Liver (tissue), 10 donors: ENCODE measurements at places on chromosomes 3 and 15.

GRCh38 chr15:74845208-74845568, 2.2 kb upstream of the ULK3 start:
- no peak for DNase-seq

- DNase-seq, result no peak
Observed at GRCh38 chr3:127787071-127787490, 35.2 kb downstream of the MGLL start.

- DNase-seq, result no peak
Observed at GRCh38 chr15:83854950-83855707, 201.2 kb downstream of the ADAMTSL3 start.

DNA sequence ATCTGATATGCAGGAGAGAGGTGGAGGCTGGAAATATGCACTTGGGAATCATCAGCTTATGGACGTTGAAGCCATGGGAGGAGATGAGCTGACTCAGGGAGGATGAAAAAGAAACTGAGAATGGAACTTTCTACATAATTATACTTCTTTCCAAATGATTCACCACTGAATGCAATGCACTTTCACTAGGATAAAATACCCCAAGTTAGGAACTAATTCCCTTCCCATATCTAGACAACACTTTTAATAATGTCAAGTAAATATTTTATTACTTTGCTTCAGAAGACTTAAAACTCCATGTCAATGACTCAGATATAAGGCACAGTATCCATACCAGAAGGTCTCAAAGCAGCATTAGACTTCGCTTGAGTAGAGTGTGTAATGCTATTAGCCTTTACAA, 24.2 kb downstream of the NPTN start:
- no peak for DNase-seq

DNA sequence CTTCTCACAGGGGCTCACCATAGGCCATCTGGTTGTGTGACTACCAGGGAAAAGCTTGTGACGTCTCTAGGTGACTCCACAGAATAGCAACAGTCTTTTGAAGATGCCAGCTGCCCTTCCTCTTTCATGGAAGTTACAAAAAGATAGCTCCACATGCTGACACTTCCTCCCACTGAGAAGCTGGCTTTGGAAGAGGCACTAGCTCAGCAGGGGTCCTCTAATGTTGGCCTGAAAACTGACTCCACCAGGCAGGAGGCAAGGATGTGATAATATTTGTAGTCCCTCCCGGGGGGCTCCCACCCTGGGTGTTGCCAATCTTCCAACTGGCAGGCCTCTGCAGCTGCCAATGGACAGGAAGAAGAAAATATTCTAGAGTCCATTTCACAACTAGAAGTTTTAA, 343.5 kb downstream of the NEK10 start:
- DNase-seq, result no peak

DNA sequence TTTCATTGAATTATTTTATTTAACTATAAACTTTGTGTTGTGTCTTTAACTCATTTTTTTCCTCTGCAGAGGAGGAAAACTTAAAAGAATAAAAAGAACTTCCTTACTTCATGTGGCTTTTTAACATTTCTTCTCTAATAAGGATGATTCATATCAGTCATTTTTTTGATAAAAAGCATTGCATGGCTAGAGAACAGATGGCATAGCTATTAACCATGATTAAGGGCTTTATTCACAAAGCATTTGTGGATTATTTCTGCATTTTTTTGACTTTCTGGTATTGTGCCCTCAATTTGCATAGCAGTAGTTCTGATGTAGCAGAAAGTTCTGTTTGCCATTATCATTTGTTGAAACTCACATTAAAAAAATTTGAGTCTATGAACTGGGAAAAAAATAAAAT, 540.8 kb downstream of the SI start:
- no peak for DNase-seq

DNA sequence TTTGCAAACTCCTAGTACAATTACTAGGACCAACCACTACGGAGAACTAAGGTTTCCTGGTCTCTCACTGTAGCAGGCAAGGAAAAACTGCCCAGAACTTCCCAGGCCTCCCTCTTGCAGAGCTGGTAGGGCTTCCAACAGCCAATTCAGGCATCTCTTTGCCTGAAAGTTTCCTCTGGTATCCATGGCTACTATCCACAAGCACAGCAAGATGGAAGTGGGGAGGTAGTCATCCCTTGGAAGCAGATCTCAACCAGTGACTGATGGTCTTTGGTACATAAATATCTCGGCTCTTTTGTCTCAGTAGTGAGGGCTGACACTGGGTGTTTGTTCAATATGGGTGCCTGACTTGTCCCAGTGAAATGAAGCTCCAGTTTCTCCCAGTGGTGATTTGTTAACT, 201.3 kb upstream of the MRPL3 start:
- no peak for DNase-seq

DNA sequence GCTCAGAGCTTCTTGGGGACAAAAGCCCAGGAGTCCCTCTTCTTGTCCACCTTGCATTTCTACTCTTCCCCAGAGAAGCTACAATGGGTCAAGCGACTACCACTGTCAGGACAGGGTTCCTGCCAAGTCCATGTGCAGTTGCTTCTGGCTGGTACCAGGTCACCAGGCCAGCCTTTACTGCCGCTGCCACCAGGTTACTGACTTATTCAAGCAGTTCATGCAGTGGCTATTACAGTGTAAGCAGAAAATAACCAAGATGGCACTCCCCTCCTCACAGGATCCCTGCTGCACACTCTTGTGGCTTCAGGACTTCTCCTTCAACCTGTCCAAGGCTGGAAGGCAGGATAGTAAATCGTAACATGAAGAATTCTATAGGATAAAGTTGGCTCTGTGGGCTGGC, 42.1 kb downstream of the CTDSPL start:
- DNase-seq, result no peak

DNA sequence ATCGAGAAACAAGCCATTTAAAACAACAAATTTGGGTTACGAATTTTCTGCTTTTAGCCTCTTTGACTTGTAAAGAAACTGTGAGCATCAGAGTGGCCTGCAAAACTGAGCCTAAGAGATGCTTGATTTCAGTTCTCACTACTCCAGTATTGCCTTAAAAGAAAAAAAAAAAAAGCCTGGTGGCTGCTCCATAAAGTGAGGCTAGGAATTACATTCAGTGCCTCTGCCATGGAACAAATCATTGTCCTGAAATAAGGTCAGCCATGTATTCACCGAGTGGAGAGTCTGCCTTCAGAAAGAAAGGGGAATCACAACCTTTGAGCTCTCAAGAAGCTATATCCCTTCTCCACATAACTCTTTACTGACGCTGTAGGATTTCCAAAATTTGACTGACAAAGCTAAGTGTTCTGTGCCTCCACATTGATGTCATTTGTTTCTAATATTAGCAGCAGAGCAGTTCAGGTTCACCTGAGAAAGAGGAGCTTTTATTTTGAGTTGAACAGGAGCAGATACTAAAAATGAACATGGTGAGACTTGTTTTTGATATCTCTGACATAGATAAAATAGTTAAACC, 137.3 kb downstream of the SSR3 start:
- DNase-seq, result no peak

DNA sequence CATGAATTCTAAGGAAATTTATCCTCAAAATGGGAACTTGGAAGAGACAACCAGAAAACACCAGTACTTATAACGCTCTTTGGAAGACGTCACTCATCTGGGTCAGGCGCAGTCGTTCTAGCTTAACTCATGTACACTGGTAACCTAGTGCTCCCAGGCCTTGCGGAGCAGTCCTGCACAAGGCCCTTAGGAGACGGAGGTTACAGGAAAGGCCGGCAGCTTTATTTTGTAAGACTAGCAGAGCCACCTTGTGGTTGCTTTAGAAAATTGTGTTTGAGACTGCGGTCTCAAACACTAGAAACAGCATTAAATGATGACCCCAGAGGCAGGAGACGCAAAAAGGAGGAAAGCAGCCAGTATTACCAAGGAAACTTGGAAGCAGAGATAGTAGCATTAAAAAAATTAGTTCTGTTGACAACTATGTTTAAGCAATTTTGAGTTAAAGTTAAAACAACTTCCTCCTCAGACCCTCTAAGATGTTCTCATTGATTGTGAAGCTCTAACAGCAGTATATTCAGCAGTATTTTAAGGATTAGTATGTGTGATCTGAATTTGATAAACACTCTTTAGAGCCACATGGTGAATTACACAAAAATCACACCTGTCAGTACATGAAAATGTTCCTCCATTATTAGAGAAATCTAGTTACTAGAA, 141.9 kb upstream of the C2CD4B start:
- DNase-seq, result no peak

- DNase-seq, result no peak
Observed at GRCh38 chr15:33649217-33649933, 318.9 kb upstream of the CHRM5 start.

GRCh38 chr15:39939487-39940452, 5.9 kb downstream of the EIF2AK4 start:
- DNase-seq, result no peak

- no peak for DNase-seq
Observed at GRCh38 chr15:77354063-77354462, 65.8 kb downstream of the PEAK1 start.

DNA sequence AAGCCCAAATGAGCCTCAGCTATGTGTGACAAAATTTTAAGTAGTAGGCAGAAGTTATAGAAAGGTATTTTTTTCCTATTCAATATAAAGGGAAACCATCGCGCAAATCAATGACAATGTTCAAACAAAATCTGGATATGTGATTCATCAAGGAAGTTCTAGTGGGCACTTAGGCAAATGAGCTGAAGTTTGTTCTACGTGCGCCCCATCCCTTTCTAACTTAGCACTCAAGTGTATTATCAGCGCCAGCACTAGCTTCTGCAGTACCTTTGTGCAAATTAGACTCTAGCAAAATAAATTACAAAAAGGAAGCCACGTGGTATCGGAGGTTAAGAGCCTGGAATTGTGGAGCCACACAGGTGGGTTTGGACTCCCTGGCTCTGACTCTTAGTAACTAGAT, 91.1 kb downstream of the TBL1XR1 start:
- no peak for DNase-seq

DNA sequence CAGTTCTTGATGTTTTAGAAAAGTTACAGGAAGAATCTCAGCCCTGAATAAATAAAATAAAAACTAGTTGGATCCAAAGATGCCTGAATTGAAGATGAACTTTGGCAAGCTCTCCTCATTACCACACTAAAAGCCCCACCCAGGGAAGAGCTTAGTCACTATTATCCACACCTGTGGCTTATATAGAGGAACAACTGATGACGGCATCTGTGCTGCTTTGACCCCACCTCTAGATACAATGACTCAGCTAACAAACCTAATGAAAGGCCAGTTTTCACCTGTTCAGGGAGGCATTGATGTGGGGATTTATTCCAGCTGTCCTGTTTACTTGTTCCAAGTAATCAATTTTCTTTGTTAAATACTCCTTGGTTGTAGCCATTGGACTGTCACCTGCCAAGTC, 604.7 kb upstream of the EPHA6 start:
- DNase-seq, result no peak

- no peak for DNase-seq
Observed at GRCh38 chr3:69961706-69962439, 37.7 kb upstream of the SAMMSON start.

GRCh38 chr15:66786222-66786621, 84.2 kb downstream of the SMAD6 start:
- no peak for DNase-seq

GRCh38 chr3:174775603-174776002, 83.5 kb upstream of the NAALADL2 start:
- DNase-seq, result no peak

GRCh38 chr3:181716966-181717365, 5.2 kb downstream of the SOX2 start:
- no peak for DNase-seq

- no peak for DNase-seq
Observed at GRCh38 chr3:52443268-52443610, 1.7 kb downstream of the SEMA3G start.

DNA sequence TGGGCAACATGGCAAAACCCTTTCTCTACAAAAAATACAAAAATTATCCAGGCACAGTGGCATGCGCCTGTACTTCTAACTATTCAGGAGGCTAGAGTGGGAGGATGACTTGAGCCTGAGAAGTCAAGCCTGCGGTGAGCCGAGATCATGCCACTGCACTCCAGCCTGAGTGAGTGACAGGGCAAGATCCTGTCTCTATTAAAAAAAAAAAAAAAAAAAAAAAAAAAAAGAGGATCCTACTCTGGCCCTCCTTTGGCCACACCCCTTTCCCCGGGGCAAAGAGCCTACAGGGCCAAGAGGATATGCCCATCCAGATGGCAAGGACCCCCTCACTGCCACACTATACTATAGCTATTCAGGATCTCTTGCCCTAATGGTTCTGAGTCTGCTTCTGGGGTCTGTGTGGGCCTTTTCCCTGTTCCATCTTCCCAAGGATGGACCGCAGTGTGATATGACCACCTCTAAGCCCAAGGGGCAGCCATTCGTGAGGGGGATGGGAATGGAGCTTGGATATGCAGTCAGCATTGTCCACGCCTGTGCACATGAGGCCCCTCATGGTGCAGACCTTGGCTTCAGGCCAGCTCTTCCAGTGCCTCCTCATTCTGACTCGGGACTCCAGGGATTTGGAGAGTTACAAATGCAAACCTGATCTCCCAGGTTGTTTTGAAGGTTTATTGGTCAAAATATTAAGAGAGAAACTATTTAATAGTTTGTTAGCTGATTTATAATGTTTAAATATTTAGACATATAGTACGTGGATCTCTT, 7.3 kb downstream of the TYRO3 start:
- no peak for DNase-seq

- DNase-seq, result no peak
Observed at GRCh38 chr15:39411102-39411989, 169.5 kb upstream of the THBS1 start.

GRCh38 chr3:150902988-150903387, 2.3 kb downstream of the MINDY4B start:
- no peak for DNase-seq

GRCh38 chr3:192904632-192905289, 12.9 kb downstream of the MB21D2 start:
- DNase-seq, result no peak

DNA sequence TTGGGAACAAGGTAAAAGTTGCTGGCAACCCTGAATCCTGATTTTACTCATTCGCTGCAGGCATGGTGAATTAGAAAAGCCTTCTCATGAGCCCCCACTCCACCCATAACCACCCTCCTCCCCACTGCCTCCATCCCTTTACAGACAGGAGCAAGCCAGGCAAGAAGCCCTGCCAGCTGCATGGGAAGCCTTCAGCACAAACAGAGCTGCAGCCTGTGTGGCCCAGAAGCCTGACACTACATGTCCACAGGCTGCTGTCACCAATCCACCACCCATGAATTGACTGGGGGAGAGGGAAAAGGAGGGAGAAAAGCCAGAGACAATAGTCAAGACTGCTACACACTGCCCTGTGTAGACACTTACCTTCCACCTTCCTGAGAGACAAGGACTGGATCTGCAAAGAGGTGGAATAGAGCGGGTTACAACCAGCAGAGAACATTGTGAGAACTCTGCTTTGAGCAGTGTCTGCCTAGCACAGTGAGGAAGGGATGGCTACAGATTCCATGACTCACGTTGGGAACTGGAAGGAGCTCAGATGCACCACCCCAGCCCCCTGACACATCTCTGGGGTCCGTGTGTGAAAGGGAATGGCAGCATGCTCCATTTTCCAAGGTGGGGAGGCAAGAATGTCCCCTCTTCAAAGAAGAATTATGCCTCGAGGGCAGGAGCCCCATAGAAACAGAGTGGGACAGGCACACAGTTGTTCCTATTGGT, 33.9 kb downstream of the DZIP1L start:
- DNase-seq, result no peak
